ENCODE measurements at places on chromosomes 5 and 9.

DNA sequence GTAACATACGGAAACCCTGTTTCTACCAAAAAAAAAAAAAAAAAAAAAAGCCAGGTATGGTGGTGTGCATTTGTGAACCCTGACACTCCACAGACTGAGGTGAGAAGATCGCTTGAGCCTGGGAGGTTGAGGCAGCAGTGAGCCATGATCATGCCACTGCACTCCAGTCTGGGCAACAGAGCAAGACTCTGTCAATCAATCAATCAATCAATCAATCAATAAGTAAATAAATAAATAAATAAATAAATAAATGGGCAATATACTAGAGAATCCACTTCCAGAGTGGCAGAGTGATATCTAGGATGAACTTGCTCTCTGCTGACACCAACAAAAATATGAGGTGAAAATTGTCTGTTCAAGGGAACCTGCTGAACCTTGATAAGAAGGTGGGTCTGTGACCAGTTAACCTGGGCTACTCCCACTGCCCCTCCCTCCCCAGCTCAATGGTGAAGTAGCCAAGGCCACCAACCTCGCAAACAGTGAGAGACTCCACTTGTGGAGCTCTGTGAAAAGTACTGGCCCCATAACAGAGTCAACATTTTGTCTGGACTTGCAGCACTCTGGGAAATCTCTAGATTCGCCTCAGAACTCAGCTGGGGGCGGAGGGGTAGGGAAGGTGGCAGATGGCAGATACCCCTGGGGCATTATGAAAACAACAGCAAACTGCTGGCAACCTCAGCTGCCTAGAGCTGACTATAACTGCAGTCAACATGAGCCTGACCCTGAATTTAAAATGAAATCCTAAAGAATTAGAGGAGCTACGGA lies 163.7 kb downstream of the ROR2 start:
- no peak for ATAC-seq

GRCh38 chr5:65413822-65414221 lies 67.9 kb downstream of the ADAMTS6 start:
- no peak for ATAC-seq

DNA sequence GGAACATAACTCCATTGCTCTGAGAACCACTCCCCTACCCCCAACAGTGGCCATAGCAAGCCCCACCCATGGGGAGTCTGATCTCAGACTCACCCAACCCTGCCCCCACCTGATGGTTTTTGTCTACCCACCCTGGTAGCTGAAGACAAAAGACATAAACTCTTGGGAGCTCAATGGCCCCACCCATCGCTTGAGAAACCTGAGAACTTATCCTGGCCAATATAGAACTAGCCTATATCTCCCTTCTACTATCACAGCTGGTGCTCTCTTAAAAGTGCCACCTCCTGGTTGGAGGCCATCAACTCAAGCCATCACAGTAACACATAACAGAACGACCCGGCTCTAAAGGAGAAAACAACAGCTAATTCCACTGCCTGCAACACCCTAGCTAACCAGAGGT lies 47.9 kb upstream of the SNAPC3 start:
- ATAC-seq, result no peak

GRCh38 chr9:89592963-89593726 lies 11.7 kb upstream of the GADD45G start:
- ATAC-seq, result no peak

DNA sequence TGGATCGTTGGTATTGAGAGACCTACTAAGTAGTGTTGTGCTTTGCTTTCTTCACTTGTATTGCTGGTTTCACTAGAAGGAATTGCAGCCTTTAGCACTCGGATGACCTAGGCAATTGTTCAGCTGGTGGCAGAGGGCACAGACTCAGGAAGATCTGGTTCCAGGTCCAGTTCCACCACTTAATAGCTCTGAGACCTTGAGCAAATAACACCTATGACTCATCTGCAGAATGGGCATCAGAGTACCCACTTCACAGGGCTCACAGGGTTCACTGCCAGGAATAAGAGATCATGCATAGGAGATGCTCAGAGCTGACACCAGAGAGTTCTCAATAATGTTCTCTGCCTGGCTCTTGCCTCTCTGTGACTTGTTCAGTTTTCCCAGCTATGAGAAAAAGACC lies 133.6 kb downstream of the SIL1 start:
- ATAC-seq, result no peak

GRCh38 chr5:38166832-38167231 lies 91.5 kb upstream of the EGFLAM start:
- ATAC-seq, result no peak

DNA sequence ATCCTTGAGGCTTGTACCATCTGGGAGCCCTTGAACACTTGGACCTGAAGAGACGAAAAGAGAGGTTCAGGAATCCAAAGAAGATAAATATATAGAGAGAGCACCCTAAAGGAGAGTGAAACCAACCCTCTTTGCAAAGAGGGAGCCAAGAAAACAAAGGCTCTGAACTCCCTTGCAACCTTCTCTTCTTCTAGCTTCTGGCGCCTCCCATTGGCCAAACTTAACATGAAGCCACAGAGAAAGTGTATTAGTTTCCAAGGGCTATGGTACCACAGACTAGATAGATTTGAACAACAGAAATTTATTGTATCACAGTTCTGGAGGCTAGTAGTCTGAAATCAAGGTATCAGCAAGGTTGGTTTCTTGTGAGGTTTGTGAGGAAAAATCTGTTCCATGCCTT lies 175.1 kb downstream of the HCN1 start:
- no peak for ATAC-seq

- ATAC-seq, result no peak
These were observed 317.6 kb downstream of the IRX1 start for GRCh38 chr5:3913279-3913678.

DNA sequence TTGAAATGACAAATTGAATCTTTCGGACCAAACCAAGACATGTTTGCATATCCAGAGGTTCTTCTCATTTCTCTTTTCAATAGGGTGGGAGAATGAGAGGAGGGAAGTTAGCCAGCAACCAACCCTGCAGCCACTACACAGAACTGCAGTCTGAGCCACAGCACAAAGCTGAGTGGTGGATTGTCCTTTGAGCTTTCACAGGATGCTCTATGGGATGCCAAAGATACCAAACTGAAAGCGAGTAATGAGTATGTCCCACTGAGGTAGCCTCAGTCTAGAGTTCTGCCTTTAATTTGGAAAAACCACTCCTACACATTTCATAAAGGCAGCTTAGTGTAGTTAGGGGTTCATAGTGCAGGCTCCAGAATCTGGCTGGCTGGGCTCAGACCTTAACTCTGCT lies 114.9 kb downstream of the MARCHF3 start:
- no peak for ATAC-seq

DNA sequence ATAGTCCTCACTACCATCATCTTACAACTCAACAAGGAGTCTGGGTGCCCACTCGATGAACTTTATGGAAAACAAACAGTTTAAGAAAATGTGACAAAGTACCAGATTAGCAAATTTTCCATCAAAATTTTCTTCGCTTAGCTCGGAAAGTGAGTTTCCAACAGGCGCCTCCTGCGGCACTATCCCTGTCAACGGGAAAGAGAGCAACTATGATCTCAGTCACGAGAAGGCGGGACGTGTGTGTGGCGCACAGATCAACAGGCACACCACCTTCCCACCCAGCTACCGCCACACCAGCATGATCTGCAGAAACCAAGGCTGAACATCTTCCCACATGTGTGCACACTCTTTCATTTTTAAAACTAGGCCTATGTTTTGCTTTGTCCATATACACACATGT lies 13.7 kb upstream of the INPP5E start:
- no peak for ATAC-seq

Measured in stimulated activated memory B cell treated with anti-CD40 and anti-IgM and Interleukin-4, amounts not matched to agents 10 μg/mL and 1 μg/mL and 100 μg/mL, for 72 hours (primary cell).